ENCODE measurements at places on chromosomes 5 and 9. TPM values are rescaled to one million over a fixed set of nuclear protein-coding genes. Genes with fewer than 3 reads are reported as not detected.

DNA sequence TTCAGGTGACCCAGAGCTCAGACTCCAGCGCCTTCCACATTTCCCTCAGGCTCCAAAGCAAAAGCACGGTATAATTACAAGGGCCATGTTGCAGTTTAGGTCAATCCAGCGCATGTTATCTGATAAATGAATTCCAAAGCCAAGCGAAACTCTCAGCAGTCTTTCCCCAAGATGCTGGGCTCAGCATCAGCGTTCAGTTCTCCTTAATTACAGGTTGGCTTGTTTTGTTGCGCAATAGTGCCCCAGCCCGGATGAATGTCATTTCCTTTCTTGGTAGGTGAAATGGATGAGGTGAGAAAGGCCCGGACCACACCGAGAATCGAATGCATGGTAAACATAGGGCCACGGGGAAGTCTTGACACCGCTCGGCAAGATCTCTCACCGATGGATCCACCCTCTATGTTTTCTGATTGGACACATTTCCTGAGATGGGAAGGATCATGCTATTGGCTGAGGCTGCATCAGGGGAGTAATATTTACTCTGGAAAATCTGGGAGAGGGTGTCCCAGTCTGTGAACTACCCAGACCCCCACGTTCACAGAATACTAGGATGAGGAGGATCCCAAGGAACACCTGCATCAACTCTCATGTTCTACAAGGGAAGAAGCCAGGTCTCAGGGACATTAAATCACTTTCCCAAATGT lies 221.2 kb upstream of the ANKRD55 start:
- no peak for DNase-seq

The ADAMTSL2 gene
- not detected for total RNA-seq

The TAL2 gene
- total RNA-seq = not detected

DNA sequence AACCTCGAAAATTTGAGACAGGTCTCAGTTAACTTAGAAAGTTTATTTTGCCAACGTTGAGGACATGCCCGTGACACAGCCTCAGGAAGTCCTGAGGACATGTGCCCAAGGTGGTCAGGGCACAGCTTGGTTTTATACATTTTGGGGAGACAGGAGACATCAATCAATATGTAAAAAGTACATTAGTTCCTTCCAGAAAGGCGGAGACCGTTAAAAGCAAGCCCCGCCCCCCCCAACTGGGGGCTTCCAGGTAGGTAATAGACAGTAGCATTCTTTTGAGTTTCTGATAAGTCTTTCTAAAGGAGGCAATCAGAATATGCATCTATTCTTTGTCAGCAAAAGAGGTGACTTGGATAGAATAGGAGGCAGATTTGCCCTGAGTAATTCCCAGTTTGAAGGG lies 599 bp upstream of the MOCS2 start:
- DNase-seq = peak; percentile 42

DNA sequence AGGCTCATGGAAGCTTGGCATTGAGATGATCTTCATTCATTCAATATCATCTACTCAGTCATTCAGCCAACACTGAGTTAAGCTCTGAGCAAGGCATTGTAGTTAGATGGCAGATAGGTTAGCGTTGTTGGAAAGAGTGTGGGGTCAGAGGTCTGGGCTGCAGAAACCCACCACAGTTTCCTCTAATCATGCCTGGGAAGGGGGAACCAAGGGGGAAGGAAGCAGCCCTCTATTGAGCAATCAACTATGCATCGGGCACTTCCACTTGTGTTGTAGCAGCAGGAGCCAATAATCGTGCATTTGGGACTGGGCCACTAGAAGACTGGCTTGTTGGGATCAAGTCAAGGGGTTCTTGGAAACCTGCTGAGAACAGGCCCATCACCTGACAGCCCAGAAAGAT lies 139.1 kb downstream of the PIP5K1B start:
- no peak for DNase-seq

DNA sequence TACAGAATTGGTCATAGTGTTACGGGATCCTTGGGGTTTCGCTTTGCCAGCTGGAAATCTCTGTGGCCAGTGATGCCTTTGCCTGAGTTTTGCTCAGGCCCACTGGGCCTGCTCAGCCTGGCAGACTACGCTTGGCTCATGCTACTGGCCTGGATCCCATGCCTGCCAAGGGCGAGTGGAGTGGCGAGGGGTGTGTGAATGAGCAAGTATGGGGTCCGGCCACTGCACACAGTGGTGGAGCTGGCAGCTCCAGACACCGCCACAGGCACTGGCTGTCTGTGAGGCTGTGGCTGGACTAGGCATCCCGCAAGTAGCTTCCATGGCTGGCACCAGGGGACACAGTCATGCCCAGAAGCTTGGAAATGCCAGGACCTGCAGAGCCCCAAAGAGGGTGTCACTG lies 240.3 kb downstream of the ARRDC3 start:
- DNase-seq = no peak

- no peak for DNase-seq
Observed at GRCh38 chr5:99308131-99308530, 379.3 kb upstream of the CHD1 start.

- DNase-seq = no peak
Observed at GRCh38 chr9:106467865-106468164, 395.2 kb upstream of the ZNF462 start.

The FAM81B gene
- total RNA-seq = not detected

- DNase-seq = peak; percentile 14
Observed at GRCh38 chr9:93874242-93874641, 80.9 kb downstream of the BARX1 start.

The CAMK4 gene
- total RNA-seq = 91.1 TPM

- DNase-seq = no peak
Observed at GRCh38 chr9:34550681-34551270, 28.0 kb upstream of the ENHO start.

The UGT3A1 gene
- not detected for total RNA-seq

The DRD1 gene
- total RNA-seq = not detected
